ENCODE measurements at places on chromosomes 7 and 10.
A peak's percentile ranks its signal among the peaks of the same experiment; 100 is the strongest.

DNA sequence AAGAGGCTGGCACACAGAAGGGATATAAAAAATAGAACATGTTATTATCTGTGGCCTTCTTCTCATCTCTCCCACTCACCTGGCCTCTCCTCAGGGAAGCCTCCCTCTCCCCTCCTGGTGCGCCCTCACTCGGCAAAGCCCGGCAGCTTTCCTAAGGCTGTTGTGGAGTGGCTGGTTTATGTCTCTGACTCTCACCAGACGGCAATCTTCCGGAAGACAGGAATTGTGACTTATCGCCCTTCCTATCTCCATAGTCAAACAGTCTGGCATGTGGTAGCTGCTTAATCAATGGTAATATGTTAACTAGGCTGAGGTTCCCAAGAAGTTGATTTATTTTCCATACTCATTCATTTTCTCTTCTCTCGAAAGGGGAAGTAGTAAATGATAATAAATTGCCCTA lies 78.7 kb downstream of the ATXN7L1 start:
- DNase-seq = no peak

DNA sequence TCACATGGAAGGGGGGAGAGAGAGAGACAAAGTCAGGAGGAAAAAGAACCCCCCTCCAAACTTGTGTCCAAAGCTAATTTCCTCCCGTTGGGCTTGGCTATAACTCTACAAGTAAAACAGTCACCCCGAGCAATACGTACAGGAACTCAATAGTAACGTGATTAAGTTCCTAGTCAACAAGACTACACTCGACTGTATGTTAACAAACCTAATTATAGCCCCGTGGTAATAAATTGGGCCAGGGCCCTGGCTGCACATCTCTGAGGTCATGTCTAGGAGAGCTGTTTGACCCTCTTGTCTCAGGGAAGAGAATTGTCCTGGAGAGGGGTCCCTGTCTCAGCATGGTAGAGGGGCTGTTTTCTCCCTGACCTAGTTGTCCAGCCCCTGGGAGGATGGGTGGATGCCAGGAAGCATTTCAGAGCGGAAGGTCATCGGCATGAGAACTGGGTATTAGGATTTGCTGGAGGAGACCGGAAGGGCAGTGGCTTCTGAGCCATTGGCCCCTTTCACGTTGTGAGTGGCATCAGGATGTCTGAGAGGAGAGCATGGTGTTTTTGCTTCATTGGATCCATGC lies 60.2 kb upstream of the COMTD1 start:
- DNase-seq = no peak

DNA sequence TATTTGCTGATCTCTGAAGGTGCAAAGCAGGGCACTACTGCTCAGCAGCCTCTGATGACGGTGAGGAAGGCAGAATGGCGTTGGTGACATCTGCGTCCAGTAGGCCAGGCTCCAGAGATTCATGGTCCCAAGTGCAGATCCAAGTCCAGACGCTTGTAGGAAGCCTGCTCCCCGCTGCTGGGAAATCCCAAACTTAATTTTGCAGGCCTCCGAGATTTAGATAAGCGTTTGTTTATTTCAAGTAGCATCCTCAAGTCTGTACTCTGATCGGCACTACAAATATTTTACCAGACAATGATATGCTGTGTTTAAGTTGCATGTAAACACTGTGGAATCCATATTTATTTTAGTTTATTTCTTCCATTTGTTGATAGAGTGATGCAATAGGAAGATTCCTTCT lies 244.9 kb upstream of the KLF6 start:
- DNase-seq = no peak

- no peak for DNase-seq
Observed at GRCh38 chr7:111239437-111239836, 148.5 kb downstream of the LRRN3 start.

- DNase-seq = no peak
Observed at GRCh38 chr7:76259124-76260093, 43.1 kb upstream of the HSPB1 start.

DNA sequence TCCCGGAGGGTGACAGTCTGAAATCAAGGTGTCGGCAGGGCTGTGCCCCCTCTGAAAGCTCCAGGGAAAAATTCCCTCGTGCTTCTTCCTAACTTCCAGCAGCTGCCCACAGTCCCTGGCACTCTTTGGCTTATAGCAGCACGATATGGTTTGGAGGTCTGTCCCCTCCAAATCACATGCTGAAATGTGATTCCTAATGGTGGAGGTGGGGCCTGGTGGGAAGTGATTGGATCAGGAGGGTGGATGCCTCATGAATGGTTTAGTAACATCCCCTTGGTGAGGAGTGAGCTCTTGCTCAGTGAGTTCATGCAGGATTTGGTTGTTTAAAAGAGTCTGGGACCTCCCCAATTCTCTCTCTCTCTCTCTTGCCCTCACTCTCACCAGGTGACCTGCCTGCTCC lies 51.1 kb downstream of the GPAM start:
- DNase-seq = no peak

DNA sequence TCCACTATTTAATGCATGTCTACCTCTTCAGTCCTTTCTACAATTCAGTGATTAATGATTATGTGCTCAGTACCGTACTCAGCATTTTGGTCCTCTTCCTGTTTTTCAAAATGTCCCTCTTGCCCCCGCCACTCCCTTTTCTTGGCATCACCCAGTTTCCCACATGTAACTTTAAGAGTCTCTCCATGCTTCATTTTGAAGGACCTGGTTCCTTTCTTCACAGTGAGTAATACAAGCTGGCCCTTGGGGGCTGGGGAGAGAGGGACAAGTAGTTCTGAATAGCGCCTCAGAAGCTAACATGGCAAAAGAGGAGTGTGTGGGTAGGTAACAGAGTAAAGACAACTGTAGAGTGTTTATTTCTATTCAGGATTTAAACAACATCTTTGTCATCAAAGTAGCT lies 34.6 kb upstream of the SLIT1 start:
- no peak for DNase-seq

GRCh38 chr10:82934429-82934828 lies 1059.4 kb downstream of the NRG3 start:
- DNase-seq = no peak

- peak; percentile 24 for DNase-seq
Observed at GRCh38 chr10:5434017-5434753, 21.8 kb downstream of the NET1 start.

GRCh38 chr10:32171204-32171603 lies 115.0 kb upstream of the KIF5B start:
- DNase-seq = no peak

DNA sequence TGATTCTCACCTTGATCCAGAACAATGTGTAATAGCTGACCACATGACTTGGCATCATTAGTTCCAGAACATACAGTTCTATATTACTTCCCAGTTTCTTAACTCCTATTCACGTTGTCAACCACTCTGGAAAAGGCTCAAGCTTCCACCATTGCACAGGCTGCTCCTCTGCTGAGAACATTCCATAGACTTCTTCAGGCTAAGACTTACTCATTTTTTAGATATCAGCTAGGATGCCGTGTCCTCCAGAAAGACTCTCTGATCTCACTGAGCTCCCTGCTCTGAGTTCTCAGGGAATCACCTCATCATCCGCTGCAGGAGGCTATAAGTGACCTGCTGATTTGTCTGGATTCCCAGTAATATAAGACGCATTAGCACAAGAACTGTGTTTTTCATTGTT lies 73.1 kb downstream of the HTR7 start:
- DNase-seq = no peak

DNA sequence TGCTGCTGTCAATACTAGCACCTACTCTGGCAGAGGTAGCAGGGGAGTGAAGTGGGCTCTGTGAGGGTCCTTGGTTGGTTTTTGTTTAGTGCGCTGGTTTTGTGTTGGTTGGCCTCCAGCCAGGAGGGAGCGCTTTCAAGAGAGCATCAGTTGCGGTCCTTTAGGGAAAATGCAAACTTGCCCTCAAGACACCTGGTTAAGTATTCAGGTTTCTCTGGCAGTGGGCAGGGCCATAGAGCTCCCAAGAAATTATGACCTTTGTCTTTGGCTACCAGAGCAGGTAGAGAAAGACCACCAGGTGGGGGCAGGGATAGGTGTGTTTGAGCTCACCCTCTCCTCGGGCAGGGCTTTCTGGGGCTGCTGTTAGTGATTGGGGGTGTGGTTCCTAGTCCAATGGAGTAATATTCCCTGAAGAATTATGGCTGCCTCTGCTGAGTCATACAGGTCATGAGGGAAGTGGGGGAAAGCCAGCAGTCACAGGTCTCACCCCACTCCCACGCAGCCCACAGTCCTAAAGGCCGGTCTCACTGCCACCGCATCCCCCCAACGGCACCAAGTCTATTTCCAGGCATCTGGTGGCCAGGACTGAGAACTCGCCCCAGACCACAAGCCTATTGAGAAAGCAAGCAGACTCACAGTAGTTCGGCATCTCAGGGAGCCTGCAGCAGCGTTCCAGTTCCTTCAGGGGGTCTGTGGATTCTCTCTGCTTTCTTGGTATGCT lies 280.5 kb downstream of the SFMBT2 start:
- DNase-seq = no peak

DNA sequence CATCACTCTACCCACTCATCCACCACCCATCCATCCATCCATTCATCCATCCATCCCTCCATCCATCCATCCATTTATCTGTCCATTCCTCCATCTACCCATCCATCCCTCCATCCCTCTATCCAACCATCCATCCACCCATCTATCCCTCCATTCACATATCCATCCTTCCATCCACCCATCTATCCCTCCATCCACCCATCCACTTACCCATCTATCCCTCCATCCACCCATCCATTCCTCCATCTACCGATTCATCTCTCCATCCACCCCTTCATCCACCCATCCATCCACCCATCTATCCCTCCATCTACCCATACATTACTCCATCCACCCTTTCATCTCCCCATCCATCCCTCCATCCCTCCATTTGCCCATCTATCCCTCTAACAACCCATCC lies 239.6 kb upstream of the SHH start:
- DNase-seq = no peak

GRCh38 chr7:22952306-22953015 lies 61.5 kb downstream of the HYCC1 start:
- DNase-seq = no peak

GRCh38 chr7:154865984-154866685 lies 136.8 kb downstream of the PAXIP1 start:
- DNase-seq = no peak

DNA sequence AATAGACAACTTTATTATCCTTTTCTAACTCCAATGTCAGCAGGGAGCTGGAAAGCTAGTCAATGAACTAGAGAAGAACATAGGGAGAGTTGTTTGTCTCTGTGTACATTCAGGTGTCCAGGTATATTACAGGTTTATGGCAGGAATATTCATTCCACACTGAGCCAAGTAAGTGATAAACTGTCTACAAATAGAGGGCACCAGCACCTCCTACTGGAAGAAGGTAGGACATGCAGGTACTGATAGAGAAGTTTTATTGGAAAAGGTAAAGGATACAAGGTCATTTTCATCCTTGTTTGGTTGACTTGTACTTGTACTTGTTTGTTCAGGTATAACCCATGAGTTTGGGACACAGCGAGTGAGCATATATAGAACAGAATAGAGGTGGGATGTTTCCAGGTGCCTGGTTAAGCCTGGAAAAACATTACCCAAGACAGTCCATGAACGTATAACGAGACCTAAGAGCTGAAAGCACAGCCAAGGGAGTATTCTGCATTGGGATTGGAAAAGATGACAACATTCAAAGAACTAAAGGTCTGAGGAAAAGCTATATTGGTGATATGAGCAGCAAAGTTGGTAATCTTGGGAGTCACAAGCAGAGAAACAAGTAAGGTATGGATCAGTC lies 61.4 kb upstream of the PPP1R3C start:
- no peak for DNase-seq

GRCh38 chr7:106870983-106871410 lies 5.9 kb downstream of the PIK3CG start:
- DNase-seq = no peak

GRCh38 chr7:16431646-16432424 lies 10.5 kb upstream of the CRPPA start:
- no peak for DNase-seq

DNA sequence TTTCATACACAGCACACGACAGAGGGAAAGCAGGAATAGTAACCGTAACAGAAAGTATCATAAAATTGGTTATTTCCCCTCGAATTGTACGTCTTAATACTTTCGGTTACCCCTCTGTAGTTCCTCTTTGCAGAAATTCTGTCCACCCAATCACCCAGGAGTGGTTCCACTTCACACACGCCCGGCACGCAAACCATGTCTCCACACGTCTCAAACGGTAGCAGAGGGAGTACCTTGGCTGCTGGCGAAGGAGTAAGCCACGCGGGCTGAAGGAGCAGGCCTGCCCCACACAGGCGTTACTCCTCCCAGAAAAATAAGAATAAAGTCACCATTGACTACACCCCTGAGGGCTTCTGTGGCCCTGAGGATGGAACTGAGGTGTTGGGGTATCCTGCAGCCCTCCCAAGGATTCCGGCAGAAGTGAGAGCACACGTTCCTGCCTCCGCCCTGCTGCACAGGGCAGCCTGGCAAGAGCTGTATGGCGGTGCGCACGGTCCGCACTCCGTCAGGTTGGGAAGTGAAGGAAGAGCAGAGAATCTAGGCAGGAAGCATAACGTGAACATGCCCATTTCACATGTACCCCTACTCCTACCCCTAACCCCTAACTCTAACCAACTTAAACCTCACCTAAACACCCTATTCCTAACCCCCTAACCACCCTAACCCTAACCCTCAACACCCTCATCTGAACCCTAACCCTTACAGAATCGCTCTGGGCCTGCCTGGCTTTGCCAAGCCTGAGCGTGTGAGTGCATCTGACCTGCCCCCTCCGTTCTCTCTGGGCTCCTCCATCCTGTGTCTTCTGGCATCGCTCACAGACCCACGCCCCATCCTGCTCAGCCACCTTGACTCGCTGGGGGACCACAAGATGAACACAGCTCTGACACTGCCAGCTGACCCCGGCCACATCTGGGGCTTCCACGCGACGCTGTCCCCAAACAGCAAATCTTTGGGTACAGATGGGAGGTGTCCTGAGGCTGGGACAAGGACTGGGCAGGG lies 18.2 kb downstream of the GPR146 start:
- DNase-seq = no peak

GRCh38 chr10:6928586-6928985 lies 348.5 kb upstream of the PRKCQ start:
- DNase-seq = no peak

- DNase-seq = no peak
Observed at GRCh38 chr7:96233084-96233483, 88.8 kb downstream of the SLC25A13 start.

- no peak for DNase-seq
Observed at GRCh38 chr7:79452495-79453265, 787 bp downstream of the MAGI2 start.

GRCh38 chr10:121753726-121754476 lies 155.7 kb upstream of the FGFR2 start:
- DNase-seq = no peak

- DNase-seq = no peak
Observed at GRCh38 chr7:110719741-110720140, 371.2 kb upstream of the LRRN3 start.
